AG08395 (cell line): ENCODE measurements at places on chromosomes 5 and 9.

DNA sequence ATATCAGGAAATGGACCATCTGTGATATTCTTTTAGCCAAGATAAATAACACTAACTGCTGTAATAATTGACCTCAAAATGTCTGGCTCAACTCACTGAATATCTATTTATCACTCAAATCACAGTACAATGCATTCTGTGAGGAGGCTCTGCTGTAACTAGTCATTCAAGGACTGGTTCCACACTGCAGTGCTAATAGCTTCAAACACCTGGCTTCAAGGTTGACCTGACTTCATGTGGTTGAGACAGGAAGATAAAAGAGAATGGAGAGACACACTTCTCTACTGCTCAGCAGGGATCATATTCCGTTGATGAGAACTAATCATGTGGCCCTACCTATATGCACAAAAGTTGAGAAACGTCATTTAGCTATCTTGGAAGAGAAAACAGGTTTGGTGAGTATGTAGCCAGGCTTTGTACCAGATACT, 3.4 kb upstream of the RHOBTB3 start:
- DNase-seq, result no peak

DNA sequence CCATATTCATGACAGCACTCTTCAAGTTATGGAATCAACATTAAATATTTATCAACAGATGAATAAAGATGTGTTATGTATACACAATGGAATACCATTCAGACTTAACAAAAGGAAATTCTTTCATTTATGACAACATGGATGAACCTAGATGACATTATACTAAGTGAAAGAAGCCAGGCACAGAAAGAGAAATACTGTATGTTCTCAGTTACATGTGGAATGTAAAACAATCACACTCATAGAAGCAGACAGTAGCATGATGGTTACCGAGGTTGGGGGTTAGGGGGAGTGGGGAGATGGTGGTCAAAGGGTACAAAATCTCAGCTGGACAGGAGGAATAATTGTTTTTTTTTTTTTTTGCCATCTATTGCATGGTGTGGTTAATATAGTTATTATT, 431.9 kb downstream of the DMAC1 start:
- no peak for DNase-seq

- no peak for DNase-seq
Measured at GRCh38 chr9:93278144-93278543, 94.2 kb downstream of the WNK2 start.

GRCh38 chr9:120925535-120926396, 830 bp downstream of the TRAF1 start:
- peak; percentile 78 for DNase-seq

DNA sequence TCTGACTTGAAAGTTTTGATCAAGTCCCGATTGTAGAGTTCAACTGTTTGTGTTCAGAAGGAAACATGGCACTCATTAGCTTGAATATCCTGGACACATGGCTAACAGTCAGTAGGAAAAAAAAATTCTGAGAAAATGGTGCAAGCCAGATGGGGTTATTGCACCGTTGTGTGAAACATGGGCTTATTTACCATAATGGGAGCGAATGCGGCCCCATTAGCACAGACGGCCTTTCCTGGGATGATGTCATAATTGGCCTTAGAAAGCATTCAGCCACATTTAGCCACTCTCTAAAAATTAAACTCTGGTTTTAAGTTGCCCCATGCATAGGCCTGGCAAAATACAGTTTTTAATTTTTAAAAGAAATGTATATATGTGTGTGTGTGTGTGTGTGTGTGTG, 112.1 kb downstream of the IRX2 start:
- no peak for DNase-seq

DNA sequence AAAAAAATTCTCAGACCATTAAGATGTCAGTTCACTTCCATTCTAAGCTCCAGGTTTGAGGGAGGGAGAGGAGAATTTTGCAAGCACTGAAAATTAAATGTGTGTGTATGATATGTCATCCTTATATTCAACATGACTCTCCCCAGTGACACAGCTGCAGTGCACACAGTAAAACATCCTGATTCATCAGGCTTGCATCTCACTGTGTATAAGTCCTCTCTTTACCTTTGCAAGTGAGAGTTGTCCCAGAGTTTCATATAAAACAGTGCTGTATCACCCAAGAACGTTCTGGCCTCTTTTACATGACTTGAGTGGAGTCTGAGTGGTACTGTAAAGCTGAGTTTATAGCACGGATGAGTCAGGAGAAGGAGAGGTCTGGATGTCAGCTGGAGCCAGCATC, 50.0 kb downstream of the DMRT2 start:
- no peak for DNase-seq

DNA sequence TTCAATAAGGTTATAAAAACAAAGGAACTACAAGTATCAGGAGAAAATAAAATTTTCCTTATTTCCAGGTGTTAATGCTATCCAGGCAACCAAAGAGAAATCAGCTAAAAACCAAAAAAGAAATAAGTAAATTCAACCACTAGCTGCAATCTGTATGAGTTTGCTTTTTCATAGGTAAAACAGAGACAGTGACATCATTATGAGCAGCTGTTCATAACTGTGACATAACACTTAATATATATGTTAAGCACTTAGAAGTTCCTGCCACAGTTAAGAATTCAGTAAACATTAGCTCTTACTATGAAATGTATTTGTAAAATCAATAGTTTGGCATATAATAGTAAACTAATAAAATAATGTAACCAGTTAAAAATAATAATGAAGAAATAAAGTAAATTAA, 20.9 kb downstream of the P4HA2 start:
- no peak for DNase-seq

DNA sequence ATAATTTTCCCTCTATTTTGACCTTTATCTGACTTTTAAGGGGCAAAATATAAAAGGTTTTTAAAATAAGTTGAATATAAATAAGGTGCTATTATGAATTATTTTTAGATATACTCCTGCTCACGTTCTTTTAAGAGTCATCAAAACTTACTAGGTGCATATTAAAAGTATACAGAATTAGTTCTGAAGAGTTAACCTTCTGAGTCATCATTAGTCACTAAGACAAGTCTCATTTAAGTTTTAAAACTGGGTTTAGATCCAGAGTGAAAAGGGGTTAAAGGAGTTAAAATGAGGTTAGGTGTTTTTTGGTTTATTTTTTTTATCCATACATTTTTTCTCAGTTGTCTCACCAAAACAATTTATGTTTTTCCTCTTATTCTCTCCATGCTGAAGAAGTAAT, 41.7 kb downstream of the SMIM15 start:
- DNase-seq, result no peak

DNA sequence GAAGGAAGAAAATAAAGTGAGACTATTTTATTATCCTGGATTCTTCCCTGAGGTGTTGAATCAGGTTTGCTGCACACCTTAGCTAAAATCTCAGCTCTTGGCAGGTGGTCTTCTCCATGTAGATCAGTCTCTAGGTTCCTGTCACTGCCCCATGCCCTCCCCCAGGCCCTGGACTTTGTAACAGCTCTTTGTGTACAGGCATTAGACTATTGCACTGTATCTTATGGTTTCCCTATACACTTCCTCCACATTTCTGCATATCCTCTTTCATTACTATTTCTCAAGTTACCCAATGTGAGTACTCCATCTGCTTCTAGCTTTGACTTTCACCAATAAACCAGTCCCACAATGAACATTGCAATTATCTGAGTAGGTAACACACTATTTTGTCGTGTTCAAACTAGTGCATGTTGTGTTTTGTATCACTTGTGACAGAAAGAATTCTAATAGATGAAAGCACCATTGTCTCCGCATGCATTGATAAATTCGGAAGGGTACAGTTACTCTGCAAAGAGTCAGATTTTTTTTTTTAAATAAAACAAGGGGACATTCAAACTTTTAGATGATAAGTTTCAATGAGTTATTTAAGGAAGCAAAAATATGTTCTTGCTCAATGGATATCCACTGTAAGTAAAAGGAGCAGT, 1348.7 kb upstream of the C9orf72 start:
- DNase-seq, result no peak

GRCh38 chr9:129571298-129572051, 49.4 kb downstream of the C9orf50 start:
- DNase-seq, result no peak

- DNase-seq, result peak; percentile 96
Measured at GRCh38 chr9:91164724-91165520, 196.8 kb downstream of the AUH start.

GRCh38 chr5:78677777-78678668, 29.5 kb upstream of the LHFPL2 start:
- DNase-seq, result peak; percentile 83

GRCh38 chr5:124264499-124264898, 481.9 kb downstream of the ZNF608 start:
- no peak for DNase-seq

DNA sequence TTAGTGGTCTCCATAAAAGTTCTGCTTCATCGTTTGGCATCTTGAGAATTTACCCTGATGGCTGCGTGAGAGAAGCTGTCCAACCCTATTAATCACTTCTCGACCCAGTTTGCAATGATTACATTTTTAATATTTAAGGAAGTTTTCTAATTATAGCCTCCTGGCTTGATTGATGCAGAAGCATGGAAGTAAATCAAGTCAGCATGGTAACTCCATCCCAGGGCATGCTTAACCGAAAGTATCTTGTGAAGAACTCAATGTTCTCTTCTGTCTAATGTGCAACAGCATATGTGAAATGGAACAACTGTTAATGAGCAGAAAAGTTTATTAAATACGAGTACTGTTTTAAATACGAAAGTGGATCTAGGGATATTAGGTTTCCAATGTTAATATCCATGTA, 278.9 kb upstream of the CD180 start:
- no peak for DNase-seq

DNA sequence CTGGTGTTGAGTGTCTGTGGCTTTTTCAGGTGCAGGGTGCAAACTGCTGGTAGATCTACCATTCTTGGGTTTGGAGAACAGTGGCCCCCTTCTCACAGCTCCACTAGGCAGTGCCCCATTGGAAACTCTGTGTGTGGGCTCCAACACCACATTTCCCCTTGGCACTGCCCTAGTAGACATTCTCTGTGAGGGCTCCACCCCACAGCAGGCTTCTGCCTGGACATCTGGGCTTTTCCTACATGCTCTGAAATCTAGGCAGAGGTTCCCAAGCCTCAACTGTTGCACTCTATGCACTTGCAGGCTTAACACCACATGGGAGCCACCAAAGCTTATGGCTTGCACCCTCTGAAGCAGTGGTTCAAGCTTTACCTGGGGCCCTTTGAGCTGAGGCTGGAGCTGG, 80.9 kb downstream of the BARX1 start:
- no peak for DNase-seq

DNA sequence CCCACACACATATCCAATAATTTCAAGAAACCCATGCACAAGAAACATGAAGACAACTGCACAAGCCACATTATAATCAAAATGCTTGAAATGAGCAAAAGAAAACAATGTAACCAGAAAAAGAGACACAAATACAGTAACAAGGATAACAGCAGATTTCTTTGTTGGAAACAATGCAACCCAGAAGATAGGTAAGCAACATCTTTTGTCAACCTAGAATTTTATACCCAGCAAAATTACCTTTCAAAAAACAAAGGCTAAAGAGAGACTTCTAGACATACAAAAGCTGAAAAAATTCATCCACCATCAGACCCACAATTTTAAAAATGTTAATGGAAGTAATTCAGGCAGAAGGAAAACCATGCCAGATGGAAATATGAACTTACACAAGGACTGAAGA, 5.0 kb upstream of the COL23A1 start:
- no peak for DNase-seq

DNA sequence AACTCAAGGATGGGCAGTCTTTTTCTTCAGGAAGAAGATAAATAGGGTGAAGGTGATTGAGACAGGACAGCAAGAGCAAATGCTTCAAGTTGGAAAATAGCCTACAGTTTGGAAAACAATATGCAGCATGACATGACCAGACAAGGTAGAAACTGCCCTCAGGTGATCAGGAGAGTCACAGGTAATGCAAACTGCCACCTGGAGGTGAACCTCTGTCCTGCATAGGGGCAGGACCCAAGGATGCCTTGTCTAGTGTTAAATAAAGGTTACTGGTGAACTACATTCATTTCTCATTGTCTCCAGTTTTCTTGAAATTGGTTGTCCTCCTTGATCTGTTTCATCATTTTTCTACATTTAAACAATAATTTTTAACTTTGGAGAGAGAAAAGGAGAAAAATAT, 232.1 kb downstream of the SEMA5A start:
- no peak for DNase-seq

- no peak for DNase-seq
Measured at GRCh38 chr5:115671939-115672338, 46.1 kb upstream of the TMED7 start.
